ENCODE measurements at places on chromosomes 16 and 17.

DNA sequence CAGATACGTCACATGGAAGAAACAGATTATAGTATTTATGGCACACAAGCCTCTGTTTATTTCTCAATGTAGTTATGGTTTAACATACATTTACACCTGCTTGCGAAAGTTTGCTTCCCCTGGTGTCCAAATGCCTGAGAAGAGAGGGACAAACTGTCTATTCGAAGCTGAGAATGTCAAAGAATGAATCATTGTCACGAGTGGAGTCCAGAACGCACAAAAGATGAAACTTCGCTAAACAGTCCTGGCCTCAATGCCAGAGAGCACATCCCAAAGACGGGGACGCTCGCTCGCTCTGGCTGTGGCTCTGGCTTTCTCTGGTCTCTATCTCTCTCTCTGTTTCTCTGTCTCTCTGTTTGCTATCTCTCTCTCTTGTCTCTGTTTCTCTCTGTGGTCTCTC lies 298.8 kb downstream of the FOXL1 start:
- DNase-seq: no peak

GRCh38 chr16:80985611-80986010 lies 21.1 kb downstream of the CMC2 start:
- DNase-seq: no peak

DNA sequence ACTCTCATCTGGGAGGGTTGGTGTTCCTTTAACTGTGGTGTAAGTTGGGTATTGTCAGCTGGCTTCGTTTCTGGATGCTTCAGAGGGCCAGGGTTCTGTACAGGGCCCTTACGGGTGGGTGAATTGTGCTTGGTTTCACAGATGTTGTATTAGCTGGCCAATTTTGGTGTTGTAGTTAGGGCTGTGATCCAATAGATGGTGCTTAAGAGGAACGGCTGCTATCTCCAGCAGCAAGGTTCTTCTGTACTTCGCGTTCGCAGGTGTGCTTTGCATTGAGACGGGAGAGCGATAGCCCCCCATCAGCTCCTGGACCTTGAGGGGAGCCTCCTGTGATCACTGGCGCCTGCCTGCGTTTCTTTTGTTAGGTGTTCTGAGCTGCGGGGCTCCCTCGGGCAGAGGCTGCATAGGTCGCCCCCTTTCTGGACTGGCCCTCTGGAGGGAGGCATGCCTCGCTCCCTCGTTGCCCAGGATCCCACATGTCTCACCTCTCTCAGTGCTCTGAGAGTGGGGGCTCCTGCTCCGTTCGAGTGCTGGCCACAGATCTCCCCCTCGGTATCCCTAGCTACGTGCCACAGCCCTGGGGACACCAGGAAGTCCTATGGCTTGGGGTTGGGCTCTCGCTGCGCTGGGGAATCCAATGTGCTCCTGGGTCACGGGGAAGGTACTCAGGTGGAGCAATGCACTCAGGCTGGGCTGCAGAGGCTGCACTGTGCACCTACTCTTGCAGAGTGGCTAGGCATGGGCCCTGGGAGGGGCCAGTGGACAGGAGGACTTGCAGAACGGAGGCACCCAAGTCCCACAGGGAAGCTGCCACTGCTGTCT lies 837 bp upstream of the PRDM7 start:
- DNase-seq: no peak

GRCh38 chr17:49469831-49470810 lies 25.0 kb upstream of the NGFR start:
- no peak for DNase-seq

- DNase-seq: no peak
Measured at GRCh38 chr17:81056312-81056711, 21.4 kb downstream of the BAIAP2 start.
